Effector memory CD4-positive, alpha-beta T cell (primary cell): ENCODE measurements at places on chromosomes 5 and 9.
A peak's percentile ranks its signal among the peaks of the same experiment; 100 is the strongest.

DNA sequence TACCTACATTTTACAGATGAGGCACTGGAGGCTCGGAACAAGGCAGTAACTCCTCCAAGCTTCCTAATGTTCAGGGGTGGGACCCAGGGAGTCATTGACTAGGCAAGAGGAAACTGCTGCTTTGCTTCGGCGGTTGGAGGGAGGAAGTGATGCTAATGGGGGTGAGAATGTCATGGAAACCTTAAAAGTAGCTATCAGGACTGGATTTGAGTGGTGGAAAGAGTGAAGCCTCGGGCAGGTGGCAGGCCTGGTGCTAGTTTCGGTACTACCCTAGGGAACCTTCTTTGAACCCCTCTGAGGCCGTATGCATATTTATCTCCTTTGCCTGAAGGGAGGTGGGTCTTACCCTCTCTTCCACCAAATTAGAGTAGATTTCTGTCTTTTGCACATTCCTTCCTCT, 1.6 kb downstream of the BSPRY start:
- DNase-seq: no peak

GRCh38 chr5:167352801-167353200, 938.6 kb upstream of the WWC1 start:
- no peak for DNase-seq

- DNase-seq: no peak
Measured at GRCh38 chr9:131284856-131285255, 4.7 kb upstream of the PLPP7 start.

DNA sequence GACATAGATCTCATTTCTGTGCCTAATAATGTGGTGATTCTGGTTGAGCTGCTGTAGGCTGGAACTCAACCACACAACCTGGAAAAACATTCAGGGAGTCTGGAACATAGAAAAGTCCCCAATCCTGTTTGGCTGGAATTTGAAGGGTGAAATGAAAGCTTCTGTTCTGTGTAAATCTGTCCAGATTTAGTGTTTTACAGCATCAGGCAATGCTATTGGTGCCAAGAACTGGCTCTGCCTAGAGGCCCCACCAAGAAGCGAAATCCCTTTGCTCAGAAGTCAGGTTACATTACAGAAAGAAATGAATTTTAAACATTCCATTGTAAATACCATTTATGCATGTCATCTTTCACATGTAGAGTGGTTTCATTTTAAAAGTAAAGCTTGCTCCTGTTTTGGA, 56.3 kb downstream of the TMEM174 start:
- no peak for DNase-seq

DNA sequence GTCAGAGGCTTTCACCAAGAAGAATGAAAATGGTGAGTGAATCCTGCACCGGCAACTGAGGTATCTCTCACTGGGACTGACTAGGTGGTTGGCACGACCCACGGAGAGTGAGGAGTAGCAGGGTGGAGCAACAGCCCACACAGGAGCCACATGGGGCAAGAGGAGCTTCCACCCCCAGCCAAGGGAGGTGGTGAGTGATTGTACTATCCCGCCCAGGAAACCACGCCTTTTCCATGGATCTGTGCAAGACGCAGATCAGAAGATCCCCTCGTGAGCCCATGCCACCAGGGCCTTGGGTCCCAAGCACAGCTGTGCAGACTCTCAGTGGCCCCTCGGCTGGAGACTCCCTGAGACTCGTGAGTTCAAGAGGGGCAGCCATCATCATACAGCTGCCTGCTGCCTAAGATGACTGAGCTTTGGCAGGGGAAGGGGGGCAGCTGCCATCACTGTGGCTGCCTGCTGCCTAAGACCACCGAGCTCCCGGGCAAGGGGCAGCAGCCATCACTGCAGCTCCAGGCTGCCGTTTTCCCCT, 229.5 kb downstream of the AP3B1 start:
- DNase-seq: no peak

GRCh38 chr5:7597059-7597642, 201.2 kb downstream of the ADCY2 start:
- DNase-seq: no peak

GRCh38 chr5:7970816-7971215, 101.9 kb downstream of the MTRR start:
- no peak for DNase-seq

DNA sequence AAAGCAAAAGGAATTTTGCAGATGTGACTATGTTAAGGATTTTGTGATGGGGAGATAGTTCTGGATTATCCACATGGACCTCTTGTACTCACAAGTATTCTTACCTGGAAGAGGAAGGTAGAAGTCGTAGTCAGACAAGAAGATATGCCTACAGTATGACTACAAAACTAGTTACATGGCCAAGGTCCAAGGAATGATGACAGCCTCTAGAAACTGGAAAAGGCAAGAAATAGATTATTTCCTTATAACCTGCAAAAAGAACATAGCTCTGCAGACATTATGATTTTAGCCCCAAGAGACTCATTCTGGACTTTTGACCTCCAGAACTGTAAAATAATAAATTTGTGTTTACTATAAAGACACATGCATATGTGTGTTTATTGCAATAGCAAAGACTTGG, 226.9 kb downstream of the FER start:
- no peak for DNase-seq

DNA sequence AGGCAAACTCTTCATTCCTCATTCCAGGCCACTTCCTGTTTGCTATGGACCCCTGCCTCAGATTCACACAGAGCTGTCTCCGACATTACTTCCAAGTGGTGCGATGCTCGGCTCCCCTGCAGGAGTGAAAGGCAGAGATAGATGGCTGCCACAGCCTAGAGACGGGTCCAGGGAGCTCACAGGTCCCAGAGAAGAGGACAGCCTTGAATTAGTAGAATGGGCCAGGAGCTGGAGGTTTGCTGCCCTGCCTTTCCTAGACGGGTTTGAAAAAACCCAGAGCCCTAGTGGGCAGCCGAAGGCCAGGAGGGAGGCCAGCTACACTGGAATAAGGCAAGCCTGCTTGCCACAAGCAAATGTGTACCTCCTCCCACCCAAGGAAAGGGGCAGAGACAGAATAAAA, 1.8 kb downstream of the ANKRD34B start:
- DNase-seq: no peak

DNA sequence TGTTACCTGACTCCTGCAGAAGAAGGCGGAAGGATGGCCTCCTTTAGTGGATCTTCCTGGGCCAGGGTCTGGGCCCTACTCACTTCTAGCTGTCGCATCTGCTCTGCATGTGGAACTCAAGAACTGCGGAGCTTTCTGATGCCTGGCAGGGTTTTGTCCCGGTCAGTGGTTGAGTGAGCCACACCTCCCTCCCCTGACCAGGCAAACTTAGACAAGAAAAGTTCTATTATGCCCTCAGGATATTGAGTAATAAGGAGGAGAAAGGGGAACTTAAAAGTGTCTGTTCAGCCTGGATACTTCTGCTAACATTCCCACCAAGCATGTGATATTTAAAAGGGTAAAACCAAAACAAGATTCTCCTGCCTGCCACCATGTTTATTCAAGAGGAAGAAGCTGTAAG, at the start of gene FYB1:
TSS of gene FYB1 (minus strand) at position 127 of the 400 bp plus-strand sequence. CDS start 16,603 bp downstream, outside the sequence.
- no peak for DNase-seq

DNA sequence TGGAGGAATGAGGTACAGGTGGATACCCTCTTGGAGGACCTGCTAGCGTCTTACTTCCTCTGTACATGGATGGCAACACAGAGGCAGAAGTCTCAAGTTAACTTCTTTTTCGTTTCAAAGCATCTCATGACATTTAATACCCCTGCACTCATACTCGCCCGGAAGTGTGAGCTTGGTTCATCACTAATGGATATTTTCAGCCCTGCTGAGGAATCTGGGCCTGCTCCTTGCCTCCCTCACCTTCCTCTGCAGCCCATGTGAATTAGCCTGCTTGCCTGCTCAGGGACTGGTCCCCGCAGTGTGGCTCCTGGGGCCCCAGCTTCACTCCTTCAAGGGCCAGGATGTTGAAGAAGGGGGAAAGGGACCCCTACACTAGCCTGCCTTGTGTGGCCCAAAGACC, 34.1 kb downstream of the GADD45G start:
- DNase-seq: no peak

- peak; percentile 23 for DNase-seq
Measured at GRCh38 chr9:126499005-126499910, 114.5 kb upstream of the LMX1B start.

GRCh38 chr9:135246248-135247205, 159.1 kb downstream of the OLFM1 start:
- no peak for DNase-seq

- DNase-seq: no peak
Measured at GRCh38 chr5:93532370-93532769, 48.6 kb downstream of the NR2F1-AS1 start.

- no peak for DNase-seq
Measured at GRCh38 chr9:110307191-110307590, 30.5 kb downstream of the TXNDC8 start.

DNA sequence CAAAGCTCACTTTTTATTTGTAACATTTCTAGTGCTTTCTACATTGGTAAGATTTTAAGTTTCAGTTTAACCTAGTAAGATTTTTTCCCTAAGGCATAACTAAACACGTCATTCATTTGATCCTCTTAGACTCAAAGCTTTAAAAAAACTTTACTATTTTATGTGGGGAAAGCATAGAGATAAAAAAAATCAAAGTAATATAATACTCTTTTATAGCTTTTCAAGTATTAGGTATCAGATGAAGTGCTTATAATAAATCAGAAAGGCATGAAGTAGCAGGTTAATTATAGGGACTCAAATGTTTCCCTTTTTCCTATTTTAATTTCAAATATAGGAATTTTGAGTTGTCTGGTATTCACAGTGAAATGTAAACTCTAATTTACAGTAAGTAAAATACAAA, 68.0 kb upstream of the POU5F2 start:
- DNase-seq: no peak

DNA sequence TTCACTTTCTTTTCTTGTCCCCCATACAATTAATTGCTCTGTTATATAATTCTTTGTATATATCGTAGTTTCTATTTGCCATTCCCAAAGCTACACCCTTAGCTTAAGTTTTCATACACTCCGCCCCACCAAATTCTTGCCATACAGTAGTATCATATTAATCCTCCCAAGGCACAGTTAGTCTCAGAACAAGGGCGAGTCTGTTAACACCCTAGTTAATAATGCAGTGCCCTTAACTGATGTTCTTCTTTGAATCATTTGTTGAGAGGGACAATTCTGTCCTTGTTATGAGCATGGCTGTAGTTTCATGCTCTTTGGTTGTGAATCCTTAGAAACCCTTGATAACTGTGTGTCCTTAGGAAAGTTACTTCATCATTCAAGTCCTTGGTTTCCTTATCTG, 206.2 kb downstream of the CFAP90 start:
- DNase-seq: no peak

DNA sequence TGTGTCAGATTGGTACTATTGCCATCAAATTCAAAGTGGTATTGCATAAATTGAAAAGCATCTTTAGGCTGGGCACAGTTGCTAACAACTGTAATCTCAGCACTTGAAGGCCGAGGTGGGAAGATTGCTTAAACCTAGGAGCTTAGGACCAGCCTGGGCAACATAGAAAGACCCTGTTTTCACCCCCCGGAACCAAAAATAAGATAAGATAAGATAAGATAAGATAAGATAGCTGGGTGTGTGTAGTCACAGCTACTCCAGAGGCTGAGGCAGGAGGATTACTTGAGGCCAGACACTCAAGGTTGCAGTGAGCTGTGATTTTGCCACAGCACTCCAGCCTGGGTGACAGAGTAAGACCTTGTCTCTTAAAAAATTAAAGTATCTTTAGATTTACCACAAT, 297.9 kb upstream of the SEMA6A start:
- no peak for DNase-seq

DNA sequence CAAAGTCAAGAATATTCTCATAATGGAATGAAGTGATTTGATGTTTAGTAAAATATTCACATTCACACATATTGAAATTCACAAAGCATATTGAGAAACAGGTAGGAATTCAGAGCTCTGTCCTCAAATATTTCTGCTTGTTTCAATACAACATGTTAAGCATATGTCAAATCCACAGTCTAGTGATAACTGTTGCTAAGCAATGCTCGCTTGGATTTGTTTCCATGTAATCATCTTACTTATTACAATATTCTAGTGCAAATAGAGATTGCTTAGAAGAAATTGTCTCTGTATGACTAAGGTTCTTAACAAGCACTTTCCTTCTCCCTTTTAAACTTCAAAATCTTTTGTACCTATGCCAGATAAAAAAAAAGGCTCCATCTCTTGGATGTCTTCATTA, 995.7 kb downstream of the CDH18 start:
- no peak for DNase-seq

- DNase-seq: no peak
Measured at GRCh38 chr9:16414451-16414850, 456.0 kb downstream of the BNC2 start.

DNA sequence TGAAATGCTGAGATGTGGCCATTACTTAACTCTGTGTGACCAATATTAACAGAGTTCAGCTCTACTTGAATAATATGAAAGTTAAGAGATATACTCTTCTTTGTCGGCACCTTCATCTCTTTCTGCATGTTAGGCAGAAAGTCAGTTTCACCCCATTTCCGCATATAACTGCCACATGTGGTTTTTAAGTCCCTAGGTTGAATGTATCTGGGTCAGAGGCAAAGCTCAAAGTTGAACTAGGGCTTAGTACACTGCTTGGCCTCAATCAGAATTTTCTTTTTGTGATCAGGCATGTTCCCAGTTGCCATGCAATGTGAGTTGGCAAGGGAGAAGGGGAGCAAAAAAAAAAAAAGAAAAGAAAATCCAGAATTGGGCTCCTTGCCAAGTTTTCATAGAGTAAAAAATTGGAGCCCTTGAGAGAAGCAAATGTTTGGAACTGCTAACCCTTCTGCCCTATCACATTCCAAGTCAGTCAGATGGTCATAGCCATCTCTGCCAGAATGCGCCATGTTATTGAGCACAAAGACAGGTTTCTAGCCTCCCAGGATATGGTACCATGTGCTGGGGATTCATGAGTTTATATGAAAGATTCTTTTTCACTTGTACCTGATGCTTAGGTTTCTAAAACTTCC, 251.2 kb upstream of the RORB start:
- no peak for DNase-seq

DNA sequence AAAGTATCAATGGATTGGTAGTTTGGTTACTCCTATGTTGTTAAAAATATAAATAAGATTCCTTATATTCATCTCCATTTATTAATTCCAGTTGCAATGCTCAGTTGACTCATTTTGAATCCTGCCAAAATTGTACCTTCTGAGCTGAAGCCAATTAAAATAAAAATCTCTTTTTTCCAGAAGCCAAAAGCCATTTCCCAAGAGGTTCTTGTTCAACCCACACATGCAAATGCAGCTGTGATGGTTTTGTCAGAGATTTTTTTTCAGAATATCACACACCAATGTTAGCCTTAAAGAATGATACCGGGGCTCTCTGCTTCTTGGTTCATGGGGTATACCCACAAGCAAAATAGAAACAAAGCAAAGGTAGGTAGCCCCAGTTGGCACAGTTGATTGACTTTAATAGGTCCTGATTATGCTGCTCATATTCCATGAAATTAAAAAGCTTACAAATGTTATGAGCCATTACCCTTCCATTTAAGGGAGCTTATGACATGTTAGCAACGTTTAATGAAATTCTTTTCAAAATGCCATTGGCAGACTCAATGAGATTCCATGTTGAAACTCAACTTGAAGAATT, 208.0 kb downstream of the SGCD start:
- DNase-seq: no peak

- DNase-seq: no peak
Measured at GRCh38 chr9:87910821-87911220, 6.9 kb upstream of the SPATA31C1 start.
